ENCODE measurements at places on chromosomes 16 and 17. TPM values are rescaled to one million over a fixed set of nuclear protein-coding genes. Genes with fewer than 3 reads are reported as not detected.

Gene KRTAP9-2
- not detected for total RNA-seq

Gene HID1
- total RNA-seq = 36.6 TPM

GRCh38 chr16:10871157-10871991, 5.6 kb upstream of the CIITA start:
- no peak overlapping the region for H3K27ac ChIP-seq
- peaks cover 46% of the 10 kb centered on the region for H3K27me3 ChIP-seq
- H3K4me3 ChIP-seq = no peak overlapping the region

GRCh38 chr16:3058139-3059030, 7.1 kb upstream of the IL32 start:
- no peak overlapping the region for H3K27ac ChIP-seq
- no peak for DNase-seq
- H3K36me3 ChIP-seq = peaks cover 6% of the 10 kb centered on the region
- peak overlapping the region; percentile 86 for H3K4me3 ChIP-seq
- H3K27me3 ChIP-seq = peaks cover 5% of the 10 kb centered on the region

DNA sequence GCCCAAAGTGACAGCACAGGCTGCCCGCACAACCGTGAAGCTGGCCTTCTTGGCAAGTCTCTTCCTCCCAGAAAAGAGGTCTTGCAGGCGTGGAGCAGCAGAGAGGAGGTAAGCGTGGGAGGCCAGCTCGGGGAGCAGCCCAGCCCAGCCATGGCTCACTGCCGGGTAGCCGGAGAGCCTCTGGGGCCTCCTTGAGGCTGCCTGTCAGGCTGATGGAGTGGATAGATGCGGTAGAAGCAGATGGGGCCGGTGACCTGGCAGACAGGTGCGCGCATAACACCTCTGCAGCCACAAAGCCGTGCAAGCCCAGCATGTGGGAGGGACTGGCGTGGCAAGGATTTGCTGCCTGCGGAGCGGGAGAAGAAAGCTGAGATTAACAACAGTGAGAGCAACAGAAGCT, 17.1 kb upstream of the DOK4 start:
- peak overlapping the region; percentile 48 for H3K27ac ChIP-seq
- no peaks in the 10 kb centered on the region for H3K36me3 ChIP-seq
- no peak for DNase-seq
- H3K27me3 ChIP-seq = no peaks in the 10 kb centered on the region
- peak overlapping the region; percentile 54 for H3K4me3 ChIP-seq
- H3K4me1 ChIP-seq = peaks cover 46% of the 10 kb centered on the region

DNA sequence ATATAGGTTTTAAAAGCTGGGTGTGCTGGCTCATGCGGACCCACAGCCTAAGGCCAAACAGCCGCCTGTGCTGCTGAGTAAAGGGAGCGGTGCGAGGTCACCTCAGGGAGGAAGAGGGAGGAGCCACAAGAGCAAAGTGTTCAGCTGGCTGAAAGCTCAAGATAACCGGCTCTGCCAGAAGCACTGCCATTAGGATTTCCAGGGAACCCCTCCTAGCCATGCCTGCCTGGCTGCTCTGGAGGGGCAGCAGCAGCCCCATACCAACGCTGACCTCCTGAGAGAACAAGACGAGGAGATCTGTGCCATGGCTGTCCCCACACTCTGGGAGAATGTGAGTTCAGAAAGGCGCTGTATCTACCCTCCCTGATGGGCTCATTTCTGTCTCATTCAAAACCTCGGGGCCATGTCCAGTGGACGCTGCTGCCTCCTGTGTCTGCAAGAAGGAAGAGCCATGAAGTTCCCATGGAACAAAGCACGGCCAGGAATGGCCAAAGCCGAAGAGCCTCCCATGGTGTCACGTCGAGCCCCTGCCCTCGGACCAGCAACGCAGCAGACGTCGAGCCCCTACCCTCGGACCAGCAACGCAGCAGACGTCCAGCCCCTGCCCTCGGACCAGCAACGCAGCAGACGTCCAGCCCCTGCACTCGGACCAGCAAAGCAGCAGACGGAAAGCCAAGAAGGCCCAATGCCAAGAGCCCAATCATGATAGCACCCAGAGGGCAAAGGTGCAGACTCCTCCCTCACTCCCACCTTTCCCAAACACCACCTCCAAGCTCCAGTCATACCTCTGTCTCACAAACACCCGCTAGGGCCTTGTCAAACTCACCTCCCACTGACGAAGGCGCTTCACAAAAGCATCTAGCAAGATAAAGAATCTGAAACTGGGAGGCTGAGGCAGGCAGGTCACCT, 107.0 kb downstream of the ANKRD11 start:
- peak overlapping the region; percentile 93 for H3K27ac ChIP-seq
- no peaks in the 10 kb centered on the region for H3K36me3 ChIP-seq
- peak overlapping the region; percentile 69 for H3K4me3 ChIP-seq
- no peaks in the 10 kb centered on the region for H3K27me3 ChIP-seq
